ENCODE measurements at places on chromosomes 4 and X. TPM values are rescaled to one million over a fixed set of nuclear protein-coding genes. Genes with fewer than 3 reads are reported as not detected.

CSN1S1 gene
- total RNA-seq, result not detected

GLRA3 gene
- total RNA-seq, result not detected

TRIM75 gene
- total RNA-seq, result not detected

UGT2A1 gene
- total RNA-seq, result 0.33 TPM

ARHGAP24 gene
- 118 TPM for total RNA-seq

TBC1D19 gene
- total RNA-seq, result 10.5 TPM

SNX12 gene
- 70.6 TPM for total RNA-seq

VGLL1 gene
- not detected for total RNA-seq

HHIP gene
- total RNA-seq, result 854 TPM

HSFX3 gene
- not detected for total RNA-seq

CXorf65 gene
- not detected for total RNA-seq

All from vein endothelial cell (primary cell).